ENCODE measurements at places on chromosomes 7 and 10.

DNA sequence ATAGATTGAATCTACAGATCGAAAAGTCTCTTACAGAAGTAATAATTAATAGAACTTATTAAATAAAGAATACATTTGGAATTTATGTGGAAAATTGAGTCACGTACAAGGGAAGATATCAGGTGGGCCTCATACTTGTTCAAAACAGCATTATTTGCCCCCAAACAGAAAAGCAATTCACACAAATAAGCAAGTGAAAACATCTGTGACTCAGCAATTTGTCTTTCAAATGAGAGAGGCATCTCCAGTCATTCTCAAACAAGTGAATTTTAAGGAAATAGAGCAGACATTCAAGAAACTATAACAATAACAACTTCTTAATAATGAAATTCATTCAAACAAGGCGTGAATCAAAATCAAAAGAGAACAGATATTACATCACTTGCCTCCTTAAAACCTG lies 50.1 kb downstream of the SEMA3A start:
- no peak for DNase-seq

GRCh38 chr10:118564652-118565051 lies 30.8 kb downstream of the PRLHR start:
- DNase-seq: no peak

DNA sequence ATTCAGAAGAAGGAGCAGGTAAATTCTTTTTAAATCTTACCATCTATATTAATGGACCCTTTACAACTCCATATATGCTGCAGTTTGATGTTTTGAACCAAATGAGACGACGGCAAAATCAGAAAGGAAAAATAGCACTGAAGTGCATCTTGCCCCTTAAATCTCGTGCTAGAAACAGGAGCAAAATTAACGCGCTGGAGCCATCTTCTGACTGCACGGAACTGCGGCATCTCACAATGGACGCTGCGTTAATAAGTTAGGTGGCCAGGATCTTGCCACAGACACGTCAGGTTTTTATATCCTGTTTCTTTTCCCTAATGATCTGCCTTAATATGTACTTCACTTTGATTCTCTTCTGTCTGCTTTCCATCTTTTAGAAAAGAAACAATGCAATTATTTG lies 354.5 kb downstream of the TFEC start:
- no peak for DNase-seq

GRCh38 chr7:149245244-149245643 lies 5.8 kb downstream of the ZNF212 start:
- no peak for DNase-seq

- no peak for DNase-seq
Measured at GRCh38 chr7:141202535-141202934, 128.7 kb downstream of the TMEM178B start.

DNA sequence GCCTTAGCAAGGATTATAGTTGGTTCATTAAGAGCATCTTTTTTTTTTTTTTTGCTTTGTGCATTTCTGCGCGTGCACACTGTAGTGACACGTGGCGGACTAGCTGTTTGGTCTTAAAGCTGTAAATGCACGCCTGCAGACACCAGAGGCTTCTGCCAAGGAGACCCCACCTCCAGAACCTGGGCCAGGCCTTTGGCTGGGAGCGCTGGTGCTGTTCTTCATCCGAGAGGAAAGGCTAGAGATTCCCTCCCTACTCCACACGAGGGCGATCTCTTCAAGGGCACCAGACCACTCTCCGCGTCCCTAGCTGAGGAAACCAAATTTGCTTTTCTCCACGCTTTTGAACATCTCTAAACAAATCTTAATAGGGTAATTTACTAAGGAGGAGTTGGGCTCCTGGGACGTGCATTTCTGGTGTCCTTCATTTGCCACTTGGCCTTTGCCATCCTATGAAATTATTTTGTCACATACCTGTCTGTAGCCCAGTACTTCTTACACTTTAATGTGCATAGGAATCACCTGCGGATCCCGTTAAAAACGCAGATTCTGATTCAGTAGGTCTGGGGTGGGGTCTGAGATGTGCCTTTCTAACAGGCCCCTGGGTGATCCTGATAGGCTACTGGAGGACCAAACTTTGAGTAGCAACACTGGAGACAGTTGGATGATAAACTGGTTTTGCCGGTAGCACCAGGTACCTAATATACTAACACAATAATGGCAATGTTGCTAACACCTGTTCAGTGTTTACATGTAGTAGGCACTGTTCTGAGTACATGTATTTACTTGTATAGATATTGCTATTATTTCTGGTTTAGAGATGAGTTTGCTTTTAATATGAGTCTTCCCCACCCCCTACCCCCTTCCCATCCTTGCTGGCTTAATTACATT lies 1.3 kb upstream of the SLC26A5 start:
- DNase-seq: peak; percentile 28

DNA sequence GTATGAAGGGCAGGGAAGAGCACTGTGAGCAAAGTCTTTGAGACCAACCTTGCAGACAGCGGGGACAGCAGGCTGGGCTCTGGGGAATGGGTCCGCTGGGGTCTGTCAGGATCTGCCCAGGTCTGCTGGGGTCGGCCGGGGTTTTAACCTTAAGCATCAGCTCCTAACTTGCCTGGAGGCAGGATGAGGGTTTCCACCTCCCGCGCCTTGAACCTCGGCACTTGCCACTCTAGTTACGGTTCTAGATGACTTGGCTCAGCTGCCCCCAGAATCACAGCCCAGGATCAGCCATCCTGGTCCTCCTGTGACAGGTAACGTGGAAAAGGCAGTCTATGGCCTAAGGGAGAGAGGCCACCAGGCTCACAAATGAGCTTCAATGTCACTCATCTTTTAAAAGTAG lies 50.4 kb upstream of the CACUL1 start:
- no peak for DNase-seq

DNA sequence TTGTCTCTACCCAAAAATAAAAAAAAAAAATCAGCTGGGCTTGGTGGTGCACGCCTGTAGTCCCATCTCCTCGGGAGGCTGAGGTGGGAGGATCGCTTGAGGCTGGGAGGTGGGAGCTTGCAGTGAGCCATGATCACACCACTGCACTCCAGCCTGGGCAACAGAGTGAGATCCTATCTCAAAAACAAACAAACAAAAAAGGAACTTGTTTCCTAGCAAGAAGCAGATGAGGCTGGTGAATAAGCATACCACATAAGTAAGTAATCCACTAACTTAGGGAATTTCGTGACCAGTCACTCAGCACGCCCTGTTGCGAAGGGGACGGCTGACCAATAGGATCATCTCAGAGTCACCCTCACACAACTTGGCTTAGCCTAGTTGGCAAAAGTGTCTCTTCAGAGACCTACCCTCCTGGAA lies 64.6 kb downstream of the CUX1 start:
- DNase-seq: no peak
